ENCODE measurements at places on chromosomes 1 and 21.

DNA sequence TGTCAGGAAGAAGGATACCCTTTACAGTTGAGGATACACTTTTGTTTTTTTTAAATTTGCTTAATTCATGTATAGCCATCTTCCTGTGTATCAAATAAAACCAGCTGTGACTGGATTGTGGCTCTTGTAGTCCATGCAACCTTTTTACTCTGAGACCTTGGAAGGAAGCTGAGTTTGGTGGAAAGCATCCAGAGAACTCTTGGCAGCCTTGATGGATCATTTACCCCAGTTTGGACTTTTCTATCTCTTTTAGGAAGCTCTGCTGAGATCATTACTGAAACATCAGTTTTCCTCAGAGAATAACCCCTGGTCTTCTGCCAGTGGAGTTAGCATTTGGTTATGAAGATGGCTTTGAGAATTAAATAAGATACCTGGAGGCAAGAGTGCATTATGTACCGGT, 21.2 kb upstream of the APOBEC4 start:
- DNase-seq: no peak

DNA sequence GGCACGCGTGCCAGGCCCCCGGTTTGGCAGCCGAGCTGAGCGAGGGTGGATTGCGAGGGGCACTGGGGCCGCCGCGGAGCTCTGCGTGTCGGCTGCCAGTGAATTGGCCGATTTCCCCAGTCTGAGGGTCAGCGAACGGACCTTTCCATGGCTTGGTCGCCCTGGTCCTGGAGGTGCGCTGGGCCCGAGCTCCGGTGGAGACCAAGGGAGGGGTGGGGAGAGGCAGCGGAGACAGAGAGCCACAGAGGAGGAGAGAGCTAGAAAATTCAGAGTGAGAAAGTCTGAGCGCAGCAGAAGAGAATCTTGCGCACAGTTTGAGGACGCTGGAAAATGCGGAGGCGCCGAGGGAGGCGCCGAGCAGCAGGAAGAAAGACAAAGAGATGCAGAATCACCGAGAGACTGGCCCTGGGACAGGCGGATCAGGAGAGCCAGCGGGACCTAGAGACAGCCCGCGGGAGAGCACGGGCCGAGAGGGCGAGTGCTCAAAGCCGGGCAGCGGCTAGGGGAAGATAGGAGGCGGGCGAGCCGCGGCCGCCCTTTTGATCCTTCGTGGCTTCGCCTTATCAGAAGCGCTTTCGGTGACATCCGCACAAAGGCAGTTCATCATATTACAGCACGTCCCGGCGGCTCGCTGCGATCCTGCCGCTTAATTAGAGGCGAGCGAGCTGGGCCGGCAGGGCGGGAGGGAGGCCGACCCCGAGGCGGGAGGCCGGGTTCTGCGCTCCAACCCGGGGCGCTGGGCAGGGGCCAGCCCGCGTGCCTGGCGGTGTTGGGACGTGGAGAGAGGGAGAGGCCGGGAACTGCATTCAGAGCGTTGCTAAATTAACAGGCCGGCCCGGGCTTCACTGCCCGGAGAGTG, 12.7 kb downstream of the PAX7 start:
- no peak for DNase-seq

DNA sequence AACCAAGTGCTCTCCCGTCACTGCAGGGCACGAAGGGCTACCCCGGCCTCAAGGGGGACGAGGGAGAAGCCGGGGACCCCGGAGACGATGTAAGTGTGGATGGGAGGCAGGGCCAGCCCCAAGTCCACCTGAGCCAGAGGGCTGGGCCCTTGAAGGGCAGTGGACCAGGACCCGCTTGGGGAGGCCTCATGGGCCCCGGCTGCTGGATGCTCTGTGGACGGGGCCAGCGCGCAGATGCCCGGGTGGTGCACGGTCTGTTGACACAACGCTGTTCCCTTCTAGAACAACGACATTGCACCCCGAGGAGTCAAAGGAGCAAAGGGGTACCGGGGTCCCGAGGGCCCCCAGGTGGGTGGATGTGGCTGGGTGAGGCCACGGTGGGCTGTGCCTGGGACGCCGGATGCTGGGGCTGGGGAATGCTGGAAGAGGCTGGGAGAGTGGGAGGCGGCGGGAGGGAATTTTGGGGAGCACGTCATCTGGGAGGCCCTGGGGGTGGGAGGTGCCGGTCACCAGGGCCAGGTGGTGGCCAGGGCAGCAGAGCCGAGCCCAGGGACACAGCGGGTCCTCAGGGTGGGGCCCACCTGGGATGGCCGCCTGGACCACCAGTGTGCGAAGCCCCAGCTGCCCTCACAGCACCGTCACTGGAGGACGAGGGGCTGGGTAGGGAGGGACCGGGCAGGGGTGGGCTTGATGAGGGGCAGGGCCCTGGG, 17.5 kb downstream of the COL6A1 start:
- DNase-seq: no peak

GRCh38 chr1:228913626-228914414, 178.5 kb downstream of the RHOU start:
- DNase-seq: no peak

- no peak for DNase-seq
Observed at GRCh38 chr1:155207806-155208540, at the start of gene THBS3. TSS of gene THBS3 (minus strand) at chr1:155207897. CDS start at chr1:155207876, 21 bp downstream.

- DNase-seq: no peak
Observed at GRCh38 chr1:151556052-151556451, 15.9 kb downstream of the TUFT1 start.

GRCh38 chr1:232769733-232770132, 35.5 kb upstream of the MAP10 start:
- no peak for DNase-seq

- no peak for DNase-seq
Observed at GRCh38 chr1:175186433-175187160, 6.0 kb downstream of the KIAA0040 start.

DNA sequence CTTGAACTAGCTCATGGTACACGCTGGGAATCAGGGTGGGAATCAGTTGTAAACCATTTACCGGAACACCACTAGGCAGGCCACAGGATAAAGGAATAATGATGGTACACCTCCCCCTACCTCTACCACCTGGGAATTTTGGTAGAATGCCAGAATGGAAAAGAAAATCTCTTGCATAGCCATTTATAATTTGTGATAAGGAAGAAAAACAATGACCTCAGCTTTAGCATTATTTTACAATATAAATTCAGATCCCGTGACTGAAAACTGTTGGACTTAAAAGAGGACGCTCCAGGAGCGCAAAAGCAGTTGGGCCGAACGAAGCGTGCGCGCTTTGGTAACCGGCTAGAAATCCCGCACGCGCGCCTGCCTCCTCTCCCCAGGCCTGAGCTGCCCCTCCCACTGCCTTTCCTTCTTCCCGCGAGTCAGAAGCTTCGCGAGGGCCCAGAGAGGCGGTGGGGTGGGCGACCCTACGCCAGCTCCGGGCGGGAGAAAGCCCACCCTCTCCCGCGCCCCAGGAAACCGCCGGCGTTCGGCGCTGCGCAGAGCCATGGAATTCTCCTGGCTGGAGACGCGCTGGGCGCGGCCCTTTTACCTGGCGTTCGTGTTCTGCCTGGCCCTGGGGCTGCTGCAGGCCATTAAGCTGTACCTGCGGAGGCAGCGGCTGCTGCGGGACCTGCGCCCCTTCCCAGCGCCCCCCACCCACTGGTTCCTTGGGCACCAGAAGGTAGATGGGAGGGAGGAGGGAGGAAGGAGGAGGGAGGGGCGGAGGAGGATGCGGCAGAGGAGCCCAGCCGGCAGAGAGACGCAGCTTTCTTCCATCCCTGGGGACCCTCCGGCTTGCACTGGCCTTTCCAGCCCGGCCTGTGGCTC, at the start of gene CYP4X1:
Gene CYP4X1 (plus strand): TSS at position 402 of the 873 bp plus-strand sequence. CDS start 149 bp downstream, at position 551.
- no peak for DNase-seq

Measured in hematopoietic multipotent progenitor cell treated with erythropoietin and hydrocortisone succinate and interleukin-3 and kit ligand, for 15 days (in vitro differentiated cells).